ENCODE measurements at places on chromosomes 16 and 17.

GRCh38 chr16:12600536-12601256, 203.0 kb downstream of the CPPED1 start:
- DNase-seq = no peak

DNA sequence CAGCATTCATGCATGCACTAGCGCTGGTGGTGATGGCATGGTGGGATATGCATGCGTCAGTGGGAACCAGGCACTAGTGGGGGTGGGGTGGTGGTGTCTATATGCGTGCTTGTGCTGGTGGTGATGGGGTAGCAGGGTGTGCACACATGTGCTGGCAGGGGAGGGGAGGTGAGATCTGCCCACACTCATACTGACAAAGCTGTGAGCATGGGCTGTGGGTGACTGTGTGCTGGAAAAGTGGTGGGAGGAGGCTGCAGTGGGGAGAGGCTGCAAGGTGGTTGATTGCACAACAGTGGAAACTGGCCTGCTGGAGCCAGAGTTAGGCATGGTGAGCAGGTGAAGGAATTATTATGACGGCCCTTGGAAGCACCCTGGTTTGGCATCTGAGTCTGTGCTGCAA, 31.3 kb upstream of the TEKT1 start:
- no peak for DNase-seq

DNA sequence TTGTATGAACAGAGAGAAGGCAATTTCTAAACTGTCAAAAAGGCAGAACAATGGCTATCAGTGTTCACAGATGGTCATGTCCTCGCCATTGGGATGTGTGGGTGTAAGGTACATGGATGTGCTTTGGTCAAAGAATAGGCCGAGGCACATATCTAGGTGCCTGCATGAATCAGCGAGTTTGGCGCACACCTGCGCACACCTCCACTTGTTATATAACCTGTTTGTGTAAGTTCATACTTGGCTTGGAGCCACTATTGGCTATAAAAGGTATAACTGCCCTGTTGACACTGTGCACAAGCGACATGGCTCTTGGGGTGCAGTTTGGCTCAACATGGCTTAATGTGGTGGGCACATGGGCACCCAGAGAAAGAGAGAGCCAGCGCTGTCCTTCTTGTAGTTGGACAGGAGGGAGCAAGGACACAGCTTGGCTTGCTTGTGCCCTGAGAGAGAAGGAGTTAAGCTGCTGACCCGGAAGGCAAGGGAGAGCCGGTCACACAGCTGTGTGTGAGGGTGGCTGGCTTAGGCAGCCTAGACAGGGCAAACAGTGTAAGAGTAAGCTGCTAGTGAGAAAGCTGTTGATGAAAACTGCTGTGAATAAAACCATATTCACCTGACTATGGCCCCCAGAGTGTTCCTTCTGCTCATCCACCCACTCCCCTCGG, 499.1 kb downstream of the KCNJ2 start:
- DNase-seq = no peak

DNA sequence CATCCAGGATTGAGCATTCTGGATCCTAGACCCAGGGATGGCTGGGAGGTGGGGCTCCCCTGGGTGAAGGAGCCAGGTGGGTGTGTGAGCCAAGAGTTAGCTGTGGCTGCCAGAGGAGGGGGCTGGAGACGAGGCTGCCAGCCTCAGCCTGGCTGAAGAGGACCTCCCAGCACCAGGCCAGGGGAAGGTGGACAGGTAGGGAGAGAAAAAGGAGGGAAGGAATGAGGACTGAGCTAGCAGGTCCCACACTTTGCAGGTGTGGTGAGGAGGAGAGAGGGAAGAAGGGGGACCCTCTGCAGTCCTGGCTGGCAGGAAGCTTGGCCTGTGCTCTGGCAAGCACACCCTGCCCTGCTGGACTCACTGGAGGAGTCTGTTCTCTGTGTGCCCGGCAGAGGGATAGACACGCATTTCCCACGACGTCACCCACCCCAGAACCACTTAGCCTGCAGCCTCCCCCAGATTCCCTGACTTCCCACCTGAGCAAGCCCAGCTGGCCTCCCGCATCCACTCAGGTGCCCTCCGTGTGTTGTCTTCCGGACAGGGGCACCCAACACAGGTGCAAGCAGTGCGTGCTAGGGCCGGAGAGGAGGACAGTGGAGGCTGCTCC, 42.0 kb downstream of the SOCS3 start:
- no peak for DNase-seq

DNA sequence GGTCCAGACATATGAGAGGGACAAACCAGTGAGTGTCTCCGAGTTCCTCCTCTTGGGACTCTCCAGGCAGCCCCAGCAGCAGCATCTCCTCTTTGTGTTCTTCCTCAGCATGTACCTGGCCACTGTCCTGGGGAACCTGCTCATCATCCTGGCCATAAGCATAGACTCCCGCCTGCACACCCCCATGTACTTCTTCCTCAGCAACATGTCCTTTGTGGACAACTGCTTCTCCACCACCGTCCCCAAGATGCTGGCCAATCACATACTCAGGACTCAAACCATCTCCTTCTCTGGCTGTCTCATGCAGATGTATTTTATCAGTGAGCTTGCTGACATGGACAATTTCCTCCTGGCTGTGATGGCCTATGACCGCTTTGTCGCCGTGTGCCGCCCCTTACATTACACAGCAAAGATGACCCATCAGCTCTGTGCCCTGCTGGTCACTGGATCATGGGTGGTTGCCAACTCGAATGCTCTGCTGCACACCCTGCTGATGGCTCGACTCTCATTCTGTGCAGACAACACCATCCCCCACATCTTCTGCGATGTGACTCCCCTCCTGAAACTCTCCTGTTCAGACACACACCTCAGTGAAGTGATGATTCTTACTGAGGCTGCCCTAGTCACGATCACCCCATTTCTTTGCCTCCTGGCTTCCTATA, 19.2 kb downstream of the ZNF200 start:
- DNase-seq = no peak

DNA sequence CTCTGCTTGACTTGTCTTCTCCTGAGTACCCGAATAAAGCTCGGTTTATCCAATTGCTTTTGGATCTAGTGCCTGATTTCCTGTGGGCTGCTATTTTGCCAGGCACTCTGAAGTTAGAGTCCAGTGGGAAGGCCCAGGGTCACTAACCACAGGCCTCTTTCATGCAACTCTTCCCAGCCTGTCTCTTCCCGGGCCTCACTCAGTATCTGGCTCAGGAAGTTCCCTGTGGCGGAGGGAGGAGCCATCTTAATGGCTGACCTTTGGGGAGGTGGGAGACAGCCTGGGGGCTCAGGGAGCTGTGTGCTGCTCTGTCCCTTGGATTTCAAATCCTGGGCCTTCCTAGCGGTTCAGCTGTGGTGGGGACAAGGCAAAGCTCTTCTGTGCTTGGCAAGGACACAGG, 328.5 kb downstream of the SLC39A11 start:
- DNase-seq = no peak

DNA sequence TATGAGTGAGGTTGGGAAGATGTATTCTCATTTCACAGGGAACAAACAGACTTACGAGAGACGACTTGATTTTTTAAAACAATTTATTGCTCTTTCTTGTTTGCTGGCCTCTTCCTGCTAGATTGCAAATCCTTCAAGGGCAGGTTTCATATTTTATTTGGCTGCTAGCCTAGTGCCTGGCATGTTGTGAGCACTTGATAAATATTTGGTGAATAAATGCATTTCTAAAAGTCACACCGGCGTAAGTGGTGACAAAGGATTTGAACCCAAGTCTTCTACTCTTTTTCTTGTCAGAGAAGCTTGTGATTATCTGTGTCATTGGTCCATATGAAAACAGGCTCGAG, 1.4 kb downstream of the WWP2 start:
- DNase-seq = no peak

DNA sequence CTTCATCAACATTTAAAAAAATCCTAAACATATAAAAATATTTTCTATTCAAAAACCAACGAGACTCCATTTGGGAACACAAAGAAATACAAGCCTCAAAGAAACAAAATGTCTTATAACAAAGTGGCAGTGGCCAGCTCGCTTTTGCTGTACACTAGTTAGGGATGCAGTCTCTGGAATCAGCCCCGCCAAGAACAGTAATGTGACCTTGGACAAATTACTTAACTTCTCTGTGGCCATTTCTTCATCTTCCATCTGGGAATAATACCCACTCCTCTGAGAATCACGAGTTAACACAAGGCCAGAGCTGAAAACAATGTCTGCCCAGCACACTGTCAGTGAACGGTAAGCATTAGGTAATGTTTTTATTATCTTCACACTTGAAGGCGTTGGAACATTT, 5.6 kb downstream of the STAT5B start:
- no peak for DNase-seq

DNA sequence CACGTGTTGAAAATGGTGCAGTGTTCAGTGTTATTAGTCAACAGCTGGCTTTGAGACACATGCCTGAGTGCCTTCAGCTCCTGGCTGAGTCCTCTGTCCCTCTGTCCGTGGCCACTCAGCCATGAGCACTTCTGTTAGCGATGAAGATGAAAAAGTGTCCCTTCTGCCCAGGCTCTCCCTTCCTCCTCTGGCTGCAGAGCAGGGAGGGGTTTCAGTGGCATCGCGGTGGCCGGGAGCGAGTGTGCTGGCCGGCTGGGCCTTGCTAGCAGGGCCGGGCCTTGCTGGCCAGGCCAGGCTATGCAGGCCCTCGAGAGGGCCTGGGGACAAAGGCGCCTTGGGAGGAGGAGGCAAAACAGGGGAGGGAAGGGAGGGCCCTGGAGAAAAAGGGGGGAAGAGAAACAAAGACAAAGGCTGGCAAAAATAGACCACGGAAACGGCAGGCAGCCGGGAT, 47.7 kb downstream of the CMIP start:
- no peak for DNase-seq

DNA sequence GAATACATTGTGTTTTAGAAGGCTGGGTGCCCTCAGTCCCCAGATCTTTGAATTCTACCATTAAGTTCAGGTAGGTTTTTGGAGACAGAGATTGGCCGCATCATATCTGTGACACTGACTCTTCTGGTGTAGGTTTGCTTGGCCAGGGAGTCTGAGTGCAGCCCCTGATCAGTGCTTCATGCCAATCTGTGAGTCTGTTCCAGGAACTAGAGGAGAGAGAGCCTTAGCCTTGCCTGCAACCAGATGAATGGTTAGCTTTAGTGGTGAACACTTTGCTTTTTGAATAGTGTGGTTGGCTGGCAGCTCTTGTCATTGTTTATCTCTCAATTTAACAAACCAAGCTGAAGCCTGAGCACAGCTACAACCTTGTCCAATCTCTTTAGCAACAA, 87.8 kb downstream of the PLXDC1 start:
- peak; percentile 15 for DNase-seq

DNA sequence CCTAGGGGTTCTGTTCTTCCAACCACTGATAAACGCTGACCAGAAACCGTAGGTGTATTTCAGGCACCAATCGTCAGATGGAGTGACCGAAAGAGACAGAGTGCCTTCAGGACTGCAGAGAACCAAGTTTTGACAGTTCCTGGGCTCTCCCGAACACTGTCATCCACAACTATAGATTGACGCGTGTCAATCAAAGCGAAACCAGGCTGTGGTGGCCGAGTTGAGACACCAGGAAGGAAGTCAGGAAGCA, 11.9 kb upstream of the AURKB start:
- no peak for DNase-seq

GRCh38 chr16:69906838-69907401, 44.2 kb upstream of the CLEC18A start:
- DNase-seq = no peak

DNA sequence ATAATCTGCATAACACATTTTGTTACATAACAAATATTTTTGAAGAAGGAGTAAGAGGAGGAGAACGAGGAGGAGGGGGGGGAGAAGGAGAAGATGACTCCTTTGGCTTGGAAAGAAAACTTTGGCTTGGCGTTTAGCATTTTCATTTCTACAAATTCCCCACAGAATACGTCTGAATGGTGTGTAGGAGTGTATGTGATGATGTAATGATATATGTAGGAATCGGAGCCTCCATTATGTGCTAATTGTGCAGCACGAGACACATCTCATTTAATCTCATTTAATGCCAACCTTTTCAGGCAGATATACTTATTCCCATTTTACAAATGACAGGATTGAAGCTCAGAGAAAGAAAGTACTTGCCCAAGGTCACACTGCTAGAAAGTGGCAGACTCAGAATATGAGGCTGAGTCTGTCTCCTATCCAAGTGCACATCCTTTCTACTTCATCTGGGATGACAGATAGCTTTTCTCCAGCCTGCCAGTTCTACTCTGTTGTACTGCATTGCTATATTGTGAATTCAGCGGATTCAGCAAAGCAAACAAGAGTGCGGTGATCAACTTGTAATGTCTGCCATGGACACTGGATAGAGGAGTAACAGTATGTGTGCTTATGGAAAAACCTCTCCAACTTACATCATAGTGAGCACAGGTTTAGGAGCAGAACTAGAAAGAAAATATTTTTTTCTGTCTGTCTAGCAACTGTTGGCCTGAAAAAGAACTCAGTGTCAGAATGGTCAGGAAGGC, 10.4 kb upstream of the SLC47A2 start:
- DNase-seq = no peak

- DNase-seq = no peak
These were observed 697.2 kb downstream of the TOX3 start for GRCh38 chr16:51849715-51850114.

GRCh38 chr17:59757470-59757869, 50.0 kb downstream of the VMP1 start:
- no peak for DNase-seq

Measured in spinal cord (tissue), 10 donors.